ENCODE measurements at places on chromosomes 1 and 21. TPM values are rescaled to one million over a fixed set of nuclear protein-coding genes. Genes with fewer than 3 reads are reported as not detected.

DNA sequence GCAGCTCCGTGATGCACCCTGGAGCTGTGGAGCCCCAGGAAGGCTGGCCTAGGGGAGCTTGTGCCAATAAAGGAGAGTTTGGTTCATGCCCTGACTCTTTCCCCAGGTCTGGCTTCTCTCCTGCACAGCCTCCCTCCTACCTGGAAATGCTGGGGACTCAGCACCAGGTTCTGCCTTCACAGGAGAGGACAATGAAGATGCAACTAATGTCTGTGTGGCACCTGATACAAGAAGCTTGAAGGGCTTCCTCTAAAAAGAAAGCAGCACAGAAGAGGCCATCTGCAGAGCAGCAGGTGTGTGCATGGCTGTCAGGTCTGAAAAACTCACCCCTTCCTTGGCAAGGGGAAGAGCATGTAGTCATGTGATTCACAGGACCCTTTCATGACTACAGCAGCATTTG, 43.7 kb upstream of the SLC44A3 start:
- DNase-seq: no peak

DNA sequence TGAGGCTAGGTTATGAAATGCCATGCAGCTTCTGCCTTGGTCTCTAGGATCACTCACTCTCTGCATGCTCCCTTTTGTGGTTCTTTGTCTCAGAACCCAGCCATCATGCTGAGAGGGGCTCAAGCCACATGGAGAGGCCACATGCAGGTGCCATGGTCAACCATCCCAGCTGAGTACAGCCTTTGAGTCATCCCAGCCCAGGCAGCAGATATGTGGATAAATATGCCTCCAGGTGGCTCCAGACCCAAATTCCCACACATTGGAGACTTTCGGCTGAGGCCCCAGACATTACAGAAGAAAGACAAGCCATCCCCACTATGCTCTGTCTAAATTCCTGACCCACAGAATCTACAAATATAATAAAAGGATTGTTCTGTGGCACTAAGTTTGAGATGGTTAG, 102.0 kb downstream of the LHX9 start:
- DNase-seq: no peak

GRCh38 chr1:11072216-11072917, 12.5 kb upstream of the SRM start:
- no peak for DNase-seq

DNA sequence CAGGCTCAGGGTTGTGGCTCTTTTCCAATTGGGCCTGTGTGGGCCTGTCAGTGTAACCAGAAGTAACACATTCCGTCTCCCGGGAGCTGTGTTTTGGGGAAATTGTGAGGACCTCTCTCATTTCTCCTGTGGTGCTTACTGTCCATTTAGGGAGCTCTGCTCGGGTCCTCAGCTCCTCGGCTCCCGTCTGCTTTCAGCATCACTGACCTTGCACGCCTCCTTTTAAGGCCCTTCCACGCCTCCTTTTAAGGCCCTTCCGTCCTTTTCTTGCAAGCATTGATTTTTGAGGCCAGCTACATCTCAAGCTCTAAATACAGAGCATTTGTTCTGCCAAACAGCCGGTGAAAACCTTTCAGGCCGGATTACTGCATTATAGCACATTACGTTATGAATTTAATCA, 9.7 kb downstream of the CA6 start:
- no peak for DNase-seq

SPATA45 gene
- total RNA-seq: not detected

- no peak for DNase-seq
These were observed 272.0 kb downstream of the BRINP3 start for GRCh38 chr1:190205713-190206112.

DNA sequence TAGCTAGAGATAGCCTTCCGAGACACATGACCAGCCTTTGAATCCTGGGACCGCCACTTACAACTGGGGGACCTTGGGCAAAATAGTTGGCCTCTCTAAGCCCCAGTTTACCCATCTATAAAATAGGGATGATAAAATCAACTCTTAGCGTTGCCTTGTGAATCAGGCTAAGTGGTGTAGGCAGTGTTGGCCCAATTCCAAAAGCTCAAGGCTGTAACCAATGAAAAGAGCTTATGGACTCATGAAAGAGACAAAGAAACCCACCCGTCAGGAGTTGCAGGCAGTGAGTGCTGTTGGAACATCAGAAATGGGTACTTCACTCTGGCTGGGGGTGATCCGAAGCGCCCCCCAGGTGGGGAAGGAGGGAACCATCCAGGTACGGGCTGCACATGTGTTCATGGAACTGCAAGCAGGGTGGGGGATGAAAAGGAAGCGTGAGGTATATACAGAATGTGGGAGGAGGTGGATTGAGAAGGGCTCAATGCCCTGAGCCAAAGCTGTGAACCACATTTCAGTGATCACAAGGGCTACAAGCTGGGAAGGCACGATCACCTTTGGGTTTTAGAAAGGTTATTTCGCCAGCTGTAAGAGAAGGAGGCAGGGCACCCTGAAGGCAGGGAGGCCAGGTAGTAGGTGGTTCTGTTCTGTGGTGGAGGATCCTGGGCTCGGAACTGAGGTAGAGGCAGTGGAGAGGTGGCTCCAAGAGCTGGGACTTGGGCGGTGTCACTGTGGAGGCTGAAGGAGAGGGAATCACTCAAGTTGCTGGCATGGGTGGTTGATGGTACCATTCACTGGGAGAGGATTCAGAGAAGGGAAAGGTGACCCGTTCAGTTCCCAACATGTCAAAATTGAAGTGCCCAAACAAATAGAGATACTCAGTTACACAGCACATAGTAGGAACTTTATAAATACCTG, 11.4 kb upstream of the KIAA1614 start:
- DNase-seq: no peak

DNA sequence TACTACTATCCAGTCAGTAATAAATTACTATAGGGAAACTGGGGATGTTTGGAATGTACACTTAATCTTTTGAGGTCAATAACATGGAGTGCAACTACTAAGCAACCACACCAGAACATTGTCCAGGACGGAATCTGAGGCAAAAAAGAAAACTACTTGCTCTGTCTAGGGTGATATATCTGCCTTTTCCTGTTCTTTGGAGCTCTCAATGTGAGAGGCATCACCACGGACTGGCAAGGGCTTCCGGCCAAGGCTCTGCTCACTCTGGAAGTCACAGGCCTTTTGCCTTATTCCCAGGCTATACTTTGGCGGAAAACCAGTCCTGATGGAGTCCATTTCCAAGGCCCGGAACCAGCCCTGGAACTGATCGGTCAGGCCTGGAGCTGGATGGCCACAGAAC, 94.2 kb downstream of the DTL start:
- no peak for DNase-seq

DNA sequence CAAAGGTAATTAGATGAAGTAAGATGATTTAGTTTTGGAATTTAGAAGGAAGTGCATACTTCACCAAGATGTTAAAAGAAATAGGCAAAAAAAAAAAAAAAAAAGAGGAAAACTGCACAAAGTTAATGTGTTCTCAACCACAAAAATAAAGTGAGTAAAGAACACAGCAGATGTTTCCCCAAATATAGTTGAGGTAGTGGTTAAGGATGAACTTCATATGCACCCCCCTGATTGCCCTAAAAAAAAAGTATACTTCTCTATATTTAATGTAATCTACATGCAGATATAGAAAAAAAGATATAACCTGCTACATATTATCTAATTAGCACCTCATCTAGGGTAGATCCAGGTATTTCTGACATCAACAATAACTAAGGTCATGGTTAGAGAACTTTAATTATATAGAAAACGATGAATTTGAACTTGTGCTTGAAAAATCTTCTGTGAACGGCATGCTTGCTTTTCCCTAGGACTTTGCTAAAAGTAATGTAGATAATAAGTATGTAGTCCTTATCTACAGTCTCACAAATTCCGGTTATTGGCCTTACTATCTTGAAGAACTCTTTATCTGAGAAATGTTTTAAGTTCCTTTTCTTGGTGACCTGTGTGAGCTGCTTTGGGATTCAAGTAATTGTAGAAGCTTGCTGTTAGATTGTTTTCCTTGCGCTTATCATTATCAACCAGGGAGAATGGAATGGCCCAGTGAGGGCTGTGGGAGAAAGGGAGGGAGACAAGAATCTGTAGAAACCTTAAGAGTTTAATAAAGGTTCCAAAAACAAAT, 70.1 kb upstream of the LRRC7 start:
- no peak for DNase-seq

All from HFFc6 (cell line).